ENCODE measurements at places on chromosomes 12 and 14.
A peak's percentile ranks its signal among the peaks of the same experiment; 100 is the strongest.

DNA sequence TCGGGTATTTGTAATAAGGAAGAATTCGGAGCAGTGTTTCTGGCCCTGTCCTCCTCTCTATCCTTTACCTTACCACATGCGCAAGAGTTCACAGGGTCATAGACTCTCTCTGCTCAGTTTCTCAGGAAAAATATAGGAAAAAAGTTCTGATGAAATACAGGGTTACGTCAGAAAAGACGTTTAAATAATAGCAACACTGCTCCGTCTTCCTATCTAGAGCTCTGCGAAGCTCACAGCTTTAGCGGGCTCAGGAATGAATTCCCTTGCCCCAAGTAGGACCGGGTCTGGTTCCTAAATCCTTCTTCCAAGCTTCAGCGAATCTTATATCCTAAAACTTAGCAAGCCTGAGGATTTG lies 365 bp downstream of the CCDC59 start:
- DNase-seq: peak; percentile 35

GRCh38 chr14:57189070-57189469 lies 79.6 kb downstream of the EXOC5 start:
- DNase-seq: peak; percentile 67

DNA sequence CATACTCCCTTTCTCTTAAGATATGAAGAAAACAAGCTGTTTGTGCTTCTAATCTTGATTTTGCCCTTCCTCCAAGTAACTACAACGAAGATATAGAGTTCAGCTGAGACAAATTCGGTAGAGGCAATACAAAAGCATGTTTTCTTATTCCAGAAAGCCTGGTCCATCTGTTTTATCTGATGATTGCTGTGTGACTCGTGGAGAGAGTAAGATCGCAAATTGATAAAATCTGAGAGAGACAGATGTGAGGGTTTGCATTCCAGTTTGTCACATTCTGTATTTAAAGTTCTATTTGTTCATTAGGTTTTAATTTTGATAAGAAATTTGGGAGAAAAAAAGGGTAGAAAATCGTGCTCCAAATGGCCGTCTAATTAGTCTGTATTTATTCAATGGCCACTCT lies 192.1 kb downstream of the CPNE8 start:
- peak; percentile 36 for DNase-seq

GRCh38 chr14:36315159-36315853 lies 5.1 kb downstream of the MBIP start:
- no peak for DNase-seq

- DNase-seq: no peak
Observed at GRCh38 chr14:59116984-59117415, 71.5 kb upstream of the DAAM1 start.

DNA sequence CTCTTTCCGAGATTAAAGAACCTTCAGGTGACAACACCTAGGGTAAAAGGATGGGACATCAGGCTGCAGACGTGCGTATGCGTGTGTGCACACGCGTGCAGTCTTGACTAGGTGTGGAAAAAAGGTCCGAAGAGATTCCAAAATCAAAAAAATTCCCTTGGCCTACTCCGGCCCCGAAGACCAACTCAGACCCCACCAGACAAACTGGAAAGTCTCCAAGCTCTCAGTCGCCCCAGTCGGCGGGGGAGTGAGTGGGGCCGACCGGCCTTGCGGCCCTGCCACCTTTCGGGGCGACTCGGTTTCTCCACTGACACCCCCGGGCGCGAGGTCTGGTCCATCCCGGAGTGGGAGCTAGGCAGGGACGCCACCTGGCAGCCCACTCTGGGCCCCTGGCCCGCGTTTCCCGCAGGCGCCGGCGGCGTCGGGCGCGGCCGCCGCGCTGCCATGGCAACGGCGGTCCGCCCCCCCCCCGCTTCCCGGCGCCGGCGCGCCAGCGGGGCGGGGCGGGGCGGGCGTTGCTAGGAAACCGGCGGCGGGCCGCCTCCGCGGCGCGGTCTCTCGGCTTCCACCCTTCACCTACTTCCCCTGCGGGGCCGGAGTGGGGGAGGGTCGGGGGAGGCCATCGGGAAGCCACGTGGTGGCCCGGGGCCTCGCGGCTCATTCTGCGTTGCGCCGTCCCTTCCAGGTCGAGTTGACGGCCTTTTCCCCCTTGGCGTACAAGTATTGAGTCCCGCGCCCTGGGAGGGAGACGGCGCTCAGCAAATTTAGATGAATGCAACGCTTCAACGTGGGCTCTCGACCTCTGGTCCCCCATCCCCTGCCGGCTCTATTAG lies 253.1 kb downstream of the EFCAB11 start:
- peak; percentile 94 for DNase-seq

- no peak for DNase-seq
Observed at GRCh38 chr12:51247523-51248206, 9.0 kb downstream of the DAZAP2 start.

DNA sequence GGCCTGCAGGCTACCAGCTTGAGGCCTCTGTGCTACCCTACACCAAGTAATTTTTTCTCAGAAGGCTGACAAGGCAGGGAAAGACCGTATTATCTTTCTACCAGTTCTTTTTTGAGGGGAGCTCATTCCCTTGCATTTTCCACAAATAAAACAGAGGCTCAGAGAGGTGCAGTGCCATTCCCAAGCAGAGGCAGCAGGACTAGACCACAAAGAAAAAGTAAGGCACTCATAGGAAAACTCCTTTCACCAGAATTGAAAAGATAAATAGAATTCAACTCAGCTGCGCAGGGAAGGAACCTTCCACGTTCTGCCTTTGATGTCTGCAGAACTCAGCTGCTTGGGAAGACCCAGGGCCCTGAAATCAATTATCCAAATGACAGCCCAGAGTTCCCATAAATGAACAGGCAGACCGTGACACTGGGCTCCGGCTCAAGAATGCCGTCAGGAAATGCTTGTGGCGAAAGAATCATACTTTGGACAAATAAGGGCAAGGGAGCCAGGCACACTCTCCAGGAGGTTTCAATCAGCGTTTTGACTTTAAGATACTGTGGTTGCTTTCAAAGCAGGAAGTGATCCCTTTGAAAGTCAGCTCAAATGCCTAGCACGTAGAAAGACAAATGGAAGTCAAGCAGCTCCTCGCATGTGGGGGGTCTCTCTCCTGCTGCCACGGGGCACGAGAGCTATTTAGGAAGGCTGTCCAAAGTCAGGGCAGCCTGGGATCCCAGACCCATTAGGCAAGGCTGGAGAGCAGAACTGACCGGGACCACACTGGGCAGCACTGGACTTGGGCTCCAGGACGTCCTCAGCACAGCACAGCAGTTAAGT lies 14.0 kb downstream of the KCTD10 start:
- peak; percentile 93 for DNase-seq

DNA sequence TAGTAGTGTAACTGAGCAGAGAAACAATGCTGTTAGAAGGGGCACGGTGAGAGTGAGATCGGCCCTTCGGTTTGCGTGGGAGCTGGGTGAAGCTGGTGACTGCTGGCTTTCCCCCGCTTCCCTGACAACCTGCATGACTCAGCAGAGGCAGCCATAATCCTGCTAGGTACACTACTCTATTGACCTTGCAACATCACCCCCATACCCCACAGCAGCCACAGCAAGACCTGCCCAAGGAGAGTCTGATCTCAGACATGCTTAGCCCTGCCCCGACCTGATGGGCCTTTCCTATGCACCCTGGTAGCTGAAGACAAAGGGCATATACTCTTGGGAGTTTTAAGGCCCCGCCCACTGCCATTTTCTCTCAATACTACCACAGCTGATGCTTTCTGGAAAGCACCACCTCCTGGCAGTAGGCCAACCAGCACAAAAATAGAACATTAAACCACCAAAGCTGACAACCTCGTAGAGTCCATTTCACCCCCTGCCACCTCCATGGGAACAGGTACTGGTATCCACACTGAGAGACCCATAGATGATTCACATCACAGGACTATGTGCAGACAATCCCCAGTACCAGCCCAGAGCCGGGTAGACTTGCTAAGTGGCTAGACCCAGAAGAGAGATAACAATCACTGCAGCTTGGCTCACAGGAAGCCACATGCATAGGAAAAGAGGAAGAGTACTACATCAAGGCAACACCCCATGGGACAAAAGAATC lies 75.9 kb upstream of the RGS6 start:
- DNase-seq: no peak

- no peak for DNase-seq
Observed at GRCh38 chr12:109689426-109689825, 24.2 kb upstream of the FAM222A start.

DNA sequence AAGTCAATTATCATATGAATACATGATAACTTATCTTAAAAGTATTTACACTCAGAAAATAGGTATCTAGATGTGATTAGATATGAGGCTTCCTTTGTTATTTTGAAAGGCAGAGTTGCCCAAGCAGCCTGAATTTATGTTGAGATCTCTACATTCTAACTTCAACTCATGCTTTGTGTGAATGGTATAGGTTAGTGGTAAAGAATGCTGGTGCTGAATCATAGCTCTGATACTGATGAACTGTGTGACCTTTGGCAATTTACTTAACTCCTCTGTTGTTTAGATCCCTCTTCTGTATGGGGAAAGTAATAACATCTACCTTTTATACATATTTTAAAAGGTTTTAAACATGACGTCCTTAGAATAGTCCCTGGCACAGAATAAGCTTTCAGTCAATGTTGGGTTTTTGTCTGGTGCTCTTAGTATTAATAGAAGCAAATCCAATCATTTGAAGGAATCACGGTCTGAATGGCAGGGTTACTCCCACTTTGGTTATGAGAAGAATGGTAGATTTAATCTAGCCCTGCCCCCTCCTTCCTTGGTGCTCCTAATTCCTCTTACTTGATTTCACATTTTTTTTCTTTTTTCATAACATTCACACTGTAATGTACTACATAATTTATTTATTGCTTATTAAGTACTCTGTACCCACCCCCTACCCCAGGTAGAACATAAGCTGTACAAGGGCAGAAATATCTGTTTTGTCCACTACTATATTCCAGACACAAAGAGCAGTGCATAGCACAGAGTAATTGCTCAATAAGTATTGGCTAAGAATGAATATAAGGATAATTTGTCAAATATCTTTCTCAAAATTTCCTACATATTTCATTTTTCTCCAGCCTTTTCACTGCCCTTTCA lies 203.3 kb upstream of the KRR1 start:
- DNase-seq: peak; percentile 38

DNA sequence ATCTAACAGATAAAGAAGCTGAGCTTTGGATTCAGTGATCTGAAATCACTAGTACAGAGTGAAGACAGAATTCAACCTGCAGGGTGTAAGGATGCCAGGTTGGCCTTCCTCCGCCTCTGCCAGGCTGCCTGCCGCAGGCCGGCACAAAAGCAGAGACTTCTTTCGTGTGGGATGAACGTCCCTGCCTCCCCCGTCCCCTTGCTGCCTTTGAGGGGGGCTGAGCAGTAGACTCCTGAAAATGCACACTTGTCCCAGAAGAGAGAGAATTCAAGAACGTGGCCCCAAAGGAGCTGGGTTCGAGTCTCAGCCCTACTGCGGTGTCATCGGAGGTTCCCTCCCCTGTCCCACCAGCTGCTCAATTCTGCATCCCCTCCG lies 154.3 kb downstream of the BCL11B start:
- DNase-seq: no peak

DNA sequence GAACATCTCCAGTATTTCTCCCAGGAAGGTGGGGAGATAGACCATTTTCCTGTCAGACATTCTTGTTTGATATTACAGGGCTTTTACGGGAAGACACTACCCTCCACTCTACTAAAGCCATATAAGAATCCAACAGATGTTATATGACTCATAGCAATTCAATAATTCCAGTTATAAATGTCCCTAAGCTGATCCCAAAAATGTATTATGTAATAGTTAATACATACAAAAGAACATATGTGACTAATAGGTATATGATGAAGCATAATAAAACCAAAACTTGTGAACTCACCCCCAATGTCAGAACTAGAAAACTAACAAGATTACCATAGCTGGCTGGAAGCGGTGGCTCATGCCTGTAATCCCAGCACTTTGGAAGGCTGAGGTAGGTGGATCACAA lies 84.2 kb downstream of the EFCAB11 start:
- no peak for DNase-seq

GRCh38 chr12:62731055-62731820 lies 203.7 kb downstream of the PPM1H start:
- DNase-seq: no peak

- DNase-seq: no peak
Observed at GRCh38 chr12:74971201-74971600, 238.4 kb downstream of the KCNC2 start.

GRCh38 chr12:130981911-130982310 lies 28.2 kb downstream of the ADGRD1 start:
- no peak for DNase-seq

- DNase-seq: no peak
Observed at GRCh38 chr14:103626146-103626850, 2.7 kb upstream of the KLC1 start.

GRCh38 chr12:31407562-31407961 lies 81.6 kb upstream of the SINHCAF start:
- DNase-seq: no peak

DNA sequence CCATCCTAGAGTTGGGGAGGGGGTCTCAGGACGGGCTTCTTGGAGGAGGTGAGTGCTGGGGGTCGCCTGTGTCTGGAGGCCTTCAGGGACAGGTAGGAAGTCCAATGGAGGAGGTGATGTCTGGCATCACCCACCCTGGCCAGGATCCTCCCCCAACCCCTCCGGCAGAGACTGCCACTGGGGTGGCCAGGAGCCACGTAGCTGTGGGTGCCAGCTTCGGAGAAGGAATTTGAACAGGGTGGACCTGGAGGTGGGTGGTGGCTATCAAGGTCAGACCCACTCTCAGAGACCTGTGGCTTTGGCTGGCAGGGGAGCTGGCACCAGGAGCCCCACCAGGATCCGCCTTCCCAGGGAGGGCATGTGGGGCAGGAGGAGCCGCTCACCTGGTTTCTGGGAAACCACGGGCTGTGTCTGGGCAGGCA lies 9.1 kb downstream of the CEP170B start:
- peak; percentile 73 for DNase-seq

All from osteoblast (primary cell).